Mesothelial cell of epicardium (in vitro differentiated cells): ENCODE measurements at places on chromosomes 3 and 15.

- no peak for DNase-seq
These were observed 37.5 kb downstream of the SETMAR start for GRCh38 chr3:4340411-4341335.

DNA sequence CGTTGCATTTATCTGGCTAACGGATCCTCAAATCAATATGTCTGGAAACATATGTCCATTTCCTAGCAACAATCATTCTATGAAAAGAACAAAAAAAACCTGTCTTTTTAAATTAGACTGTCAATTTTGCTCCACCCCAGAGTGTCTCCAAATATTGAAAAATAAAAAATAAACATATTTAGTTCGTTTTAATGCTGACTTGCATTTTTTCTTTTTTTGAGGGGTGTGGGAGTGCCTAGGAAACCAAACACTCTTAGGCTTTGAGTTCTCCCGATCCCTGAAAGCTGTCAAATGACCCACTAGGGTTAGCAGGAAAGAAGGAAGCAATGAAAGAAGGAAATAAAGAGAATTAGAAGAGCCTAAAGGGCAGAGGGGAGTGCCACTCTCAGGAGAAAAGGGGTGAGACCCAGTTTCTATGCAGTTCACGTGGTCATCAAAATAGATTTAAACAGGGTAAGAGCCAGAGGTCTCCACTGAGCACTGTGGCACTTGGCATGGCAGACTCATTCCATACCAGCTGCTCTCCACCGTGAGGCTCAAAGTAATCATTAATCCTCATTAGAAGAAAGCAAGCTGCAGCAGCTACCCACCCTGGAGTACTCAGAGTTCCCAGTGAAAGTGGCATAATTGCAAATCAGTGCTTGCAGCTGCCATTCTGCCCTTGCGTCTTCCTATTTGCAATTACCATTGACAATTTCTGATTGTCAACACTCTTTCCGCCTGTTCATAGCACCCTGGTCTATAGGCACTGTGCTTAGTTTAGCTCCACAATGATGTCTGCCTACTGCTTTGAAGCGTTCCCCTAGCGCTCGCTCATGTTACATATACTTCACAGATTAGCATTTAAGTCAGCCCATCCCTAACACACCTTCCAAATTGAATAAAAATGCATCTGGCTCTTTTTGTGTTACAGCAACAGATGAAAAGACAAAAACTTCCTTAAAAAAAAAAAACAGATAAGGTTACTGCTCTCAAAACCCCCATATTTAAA lies 32.3 kb downstream of the PDZRN3 start:
- DNase-seq, result no peak

GRCh38 chr15:51935466-51936104 lies 36.0 kb downstream of the LEO1 start:
- no peak for DNase-seq

GRCh38 chr3:14510838-14511622 lies 29.1 kb downstream of the GRIP2 start:
- no peak for DNase-seq

DNA sequence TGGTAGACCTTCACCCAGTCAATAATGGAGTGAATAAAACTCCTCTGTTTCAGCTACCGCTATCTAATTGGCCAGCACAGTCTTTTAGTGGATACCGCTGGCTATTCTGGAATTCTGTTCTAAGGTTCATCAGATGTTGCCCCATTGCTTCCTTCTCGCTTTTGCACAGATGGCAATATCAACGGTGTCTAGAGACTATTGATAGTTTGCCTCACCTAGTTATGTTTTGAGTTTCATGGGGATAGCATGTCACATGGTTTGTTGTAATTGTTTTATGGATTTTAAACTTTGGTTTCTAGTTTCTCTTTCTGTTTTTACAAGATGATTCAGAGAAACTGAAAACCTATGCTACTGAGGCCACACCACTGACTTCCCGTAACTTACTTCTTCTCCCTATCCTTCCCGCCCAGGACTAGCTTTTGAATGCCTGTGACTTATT lies 2.0 kb downstream of the XRN1 start:
- DNase-seq, result no peak

DNA sequence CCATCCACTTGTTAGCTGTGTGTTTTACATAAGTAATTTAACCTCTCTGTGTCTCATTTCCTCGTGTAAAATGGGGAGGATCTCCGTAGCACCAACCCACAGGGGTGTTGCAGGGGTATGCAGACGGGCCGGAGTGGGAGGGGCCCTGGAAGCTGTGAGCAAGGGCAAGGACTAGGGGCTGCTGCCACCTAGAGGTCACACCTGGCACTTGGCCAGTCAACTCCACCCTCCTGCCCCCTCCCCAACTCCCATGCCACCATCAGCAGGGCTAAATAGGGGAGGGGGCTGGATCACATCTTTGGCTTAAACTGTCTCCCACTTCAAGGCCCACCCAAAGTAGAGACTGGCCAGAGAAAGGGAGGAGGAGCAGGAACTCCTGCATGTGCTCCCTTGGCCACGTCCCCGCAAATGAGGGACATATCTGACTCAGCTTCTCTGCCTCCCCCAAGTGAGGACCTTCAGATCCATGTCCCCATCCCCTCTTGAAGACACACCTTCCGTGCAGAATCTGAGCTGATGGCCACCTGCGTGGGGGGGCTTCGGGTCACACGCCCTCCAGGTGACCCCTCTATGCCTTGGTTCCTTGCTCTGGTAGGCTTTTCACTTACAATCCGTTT lies 2.6 kb downstream of the CCDC9B start:
- peak; percentile 67 for DNase-seq

- DNase-seq, result no peak
These were observed 802.9 kb downstream of the GRM7 start for GRCh38 chr3:7663771-7664170.

GRCh38 chr15:69610277-69610676 lies 157.7 kb downstream of the RPLP1 start:
- DNase-seq, result no peak

GRCh38 chr3:36219398-36219797 lies 160.9 kb upstream of the STAC start:
- no peak for DNase-seq

DNA sequence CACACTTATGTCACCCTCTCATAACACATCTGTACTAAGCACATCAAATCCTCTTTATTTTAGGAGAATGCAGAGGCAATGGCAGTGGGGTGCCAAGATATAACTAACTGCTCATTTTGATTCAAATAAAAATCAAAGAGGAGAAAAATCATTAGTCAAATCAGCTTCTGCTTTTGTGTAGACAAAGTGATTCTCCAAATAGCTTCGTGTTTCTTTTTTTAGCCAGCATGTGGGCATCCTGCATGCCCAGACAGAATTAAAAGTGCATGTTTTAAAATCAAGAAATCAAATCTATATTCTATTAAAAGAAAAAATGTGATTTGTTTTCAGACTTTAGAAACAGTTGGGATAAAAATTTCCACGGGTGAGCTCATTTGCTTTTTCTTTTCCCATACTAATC lies 761.3 kb upstream of the CFAP20DC start:
- DNase-seq, result no peak

DNA sequence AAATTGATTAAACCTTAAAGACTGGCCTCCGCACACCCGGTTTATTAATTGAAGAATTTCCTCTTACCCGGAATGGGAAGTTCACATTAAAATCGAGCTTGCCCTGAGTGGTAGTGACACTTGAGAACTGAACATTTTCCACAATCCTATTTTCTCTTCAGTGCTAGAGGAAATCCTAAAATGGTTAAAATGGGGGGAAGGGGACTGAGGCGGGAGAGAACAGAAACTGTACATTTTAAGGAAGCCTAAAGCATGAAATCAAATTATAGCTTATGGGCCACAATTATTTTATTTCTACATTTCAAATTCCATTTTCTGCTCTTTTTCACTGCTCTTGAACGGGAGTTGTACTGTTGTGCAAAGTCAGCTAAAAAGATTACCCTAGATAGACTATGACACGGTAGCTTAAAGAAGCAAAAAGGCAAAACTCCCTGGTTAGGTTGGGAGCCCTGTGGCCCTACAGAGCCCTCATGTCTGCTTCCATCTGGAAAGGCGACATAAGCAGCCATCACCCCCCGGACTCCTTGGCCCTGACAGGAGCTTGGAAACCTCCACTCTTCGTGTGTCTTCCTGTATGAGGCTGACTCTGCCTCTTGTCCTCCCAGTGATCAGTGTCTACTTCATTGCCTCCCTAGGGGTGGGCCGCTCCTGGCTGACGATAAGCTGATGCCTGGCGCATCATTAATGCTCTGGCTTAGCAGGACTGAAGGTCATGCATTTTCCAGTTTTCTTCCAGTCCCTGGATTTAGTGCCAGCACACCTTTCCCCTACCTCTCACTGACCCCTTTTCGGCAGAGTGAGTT lies 79.3 kb downstream of the EEFSEC start:
- no peak for DNase-seq

GRCh38 chr15:68204361-68204760 lies 771 bp downstream of the CALML4 start:
- no peak for DNase-seq

- no peak for DNase-seq
These were observed 193.0 kb downstream of the RORA start for GRCh38 chr15:61036136-61036535.
